ENCODE measurements at places on chromosomes 1 and 21.

DNA sequence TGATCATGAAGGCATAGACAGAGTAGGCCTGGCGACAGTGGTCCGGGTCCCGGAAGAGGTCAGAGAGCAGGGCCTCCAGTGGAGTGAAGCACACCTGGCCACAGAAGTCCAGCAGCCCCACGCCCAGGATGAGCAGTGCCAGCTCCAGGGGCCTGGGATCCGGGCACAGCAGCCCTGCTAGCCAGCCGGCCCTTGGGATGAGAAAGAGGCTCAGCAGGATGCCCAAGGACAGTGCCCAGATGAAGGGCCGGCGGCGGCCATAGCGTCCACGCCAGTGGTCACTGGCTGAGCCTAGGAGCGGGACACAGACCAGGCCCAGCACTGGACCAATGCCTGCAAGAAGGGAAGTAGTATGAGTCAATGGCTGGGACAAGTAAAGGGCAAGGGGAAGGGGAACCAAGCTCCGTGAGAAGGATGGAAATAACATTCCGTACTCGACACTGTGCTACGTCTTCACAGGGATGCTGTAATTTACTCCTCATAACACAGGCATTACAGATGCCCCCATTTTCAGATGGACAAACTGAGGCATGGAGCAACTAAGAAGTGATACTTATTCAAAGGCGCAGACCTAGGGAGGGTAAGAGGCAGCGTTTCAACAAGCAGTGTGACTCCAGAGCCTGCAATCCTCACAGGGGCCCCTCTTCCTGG, 16.9 kb downstream of the SLC45A3 start:
- DNase-seq, result no peak

DNA sequence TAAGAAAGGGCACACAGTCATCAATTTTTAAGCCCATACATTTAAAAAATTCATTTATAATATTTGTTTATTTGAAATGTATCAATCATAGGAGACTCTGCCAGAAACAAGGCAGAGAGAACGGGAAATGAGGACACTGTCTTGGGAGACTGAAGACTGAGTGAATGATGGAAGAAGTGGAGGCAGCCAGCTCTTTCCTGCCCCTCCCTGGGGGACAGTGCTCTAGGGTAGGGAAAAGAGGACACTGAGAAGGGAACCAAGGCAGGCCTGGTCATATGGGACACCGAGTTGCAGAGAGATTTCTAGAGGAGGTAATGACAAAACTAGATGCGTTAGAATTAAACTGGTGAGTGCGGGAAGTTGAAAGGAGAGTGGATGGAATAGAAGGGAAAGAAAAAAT, 31.6 kb downstream of the EEIG2 start:
- DNase-seq, result no peak

DNA sequence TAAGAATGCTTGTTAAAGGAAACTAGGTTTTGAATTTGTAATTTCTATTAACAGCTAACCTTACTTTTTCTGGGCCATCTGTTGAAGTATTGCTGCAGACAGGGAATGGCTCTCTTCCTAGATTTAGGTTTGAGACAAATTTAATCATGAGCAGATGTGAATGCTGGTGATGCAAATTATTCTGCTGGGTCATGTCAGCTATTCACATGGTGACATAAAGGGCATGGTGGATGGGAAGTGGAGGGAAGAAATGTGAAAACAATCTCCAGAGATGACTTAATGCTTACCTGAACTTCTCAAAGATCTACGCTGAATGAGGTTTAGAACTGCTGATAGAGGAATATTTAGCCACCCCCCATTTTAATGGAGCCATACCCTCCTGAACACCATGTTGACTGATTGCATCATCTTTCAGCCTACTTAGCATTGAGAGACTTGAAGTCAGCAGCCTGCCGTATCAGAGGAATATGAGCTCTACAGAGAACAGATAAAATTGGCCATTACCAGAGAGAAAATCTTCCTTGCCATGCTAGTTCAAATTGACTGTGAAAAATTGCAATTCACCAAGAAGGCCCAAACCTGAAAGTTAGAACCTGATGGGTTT, 138.8 kb downstream of the HHAT start:
- no peak for DNase-seq

GRCh38 chr1:28456078-28456477, 49.8 kb upstream of the RCC1 start:
- no peak for DNase-seq

DNA sequence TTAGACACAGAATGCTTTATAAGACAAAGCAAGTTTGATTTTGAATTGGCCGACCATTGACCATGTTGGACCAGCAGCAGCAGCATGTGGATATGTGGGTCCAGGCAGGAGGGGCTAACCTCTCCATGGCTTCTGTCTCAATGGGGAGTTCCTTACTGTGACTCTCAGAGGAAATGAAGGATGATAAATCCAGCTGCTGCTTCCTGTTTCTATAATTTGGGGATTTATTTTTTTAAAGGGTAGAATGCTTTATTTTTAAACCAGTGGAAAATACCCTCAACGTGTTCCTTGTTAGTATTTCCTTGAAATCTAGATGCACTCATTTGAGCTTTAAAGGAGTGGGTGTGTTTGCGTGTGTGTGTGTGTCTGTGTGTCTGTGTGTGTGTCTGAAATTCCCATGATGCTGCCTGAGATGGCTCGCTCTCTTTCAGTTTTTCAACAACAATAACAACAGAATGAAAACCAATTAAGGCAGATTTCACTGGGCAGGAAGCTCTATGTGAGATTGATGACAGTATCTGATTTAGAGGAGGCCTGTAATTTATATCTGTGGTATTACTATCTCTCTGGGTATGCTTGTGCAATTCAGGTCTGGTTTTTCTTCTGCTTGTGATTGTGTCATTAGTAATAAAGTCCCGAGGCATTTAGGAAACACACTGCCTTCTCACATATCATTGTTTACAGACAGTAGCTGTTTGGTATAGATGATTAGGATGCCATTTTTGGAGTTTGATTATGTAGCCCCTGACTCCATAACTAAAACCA, 86.1 kb upstream of the ZNF326 start:
- no peak for DNase-seq

Data from Peyer's patch (tissue), 4 donors.